ENCODE measurements at places on chromosomes 12 and 14.
A peak's percentile ranks its signal among the peaks of the same experiment; 100 is the strongest.

DNA sequence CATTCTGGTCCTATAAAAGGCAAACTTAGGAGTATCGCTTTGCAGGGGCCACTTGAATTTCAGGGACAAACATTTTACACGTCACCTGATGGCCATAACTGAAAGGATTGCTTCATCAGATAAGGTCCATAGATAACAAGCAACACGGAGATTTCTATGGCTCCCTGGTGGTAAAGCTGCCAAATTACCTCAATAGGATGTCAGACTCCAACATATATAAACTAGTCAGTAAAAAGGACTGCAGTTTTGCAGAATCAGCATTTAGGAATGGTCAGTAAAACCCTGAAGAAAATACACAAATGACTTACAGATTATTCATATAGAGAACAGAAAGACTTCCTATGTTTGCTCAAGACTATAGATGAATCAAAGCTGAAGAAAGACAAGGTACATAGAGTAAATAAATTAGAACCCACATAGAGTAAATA is 66.1 kb upstream of the GRIP1 start:
- no peak for DNase-seq

- peak; percentile 82 for DNase-seq
Measured at GRCh38 chr14:44586910-44587309, 79.8 kb upstream of the FSCB start.

DNA sequence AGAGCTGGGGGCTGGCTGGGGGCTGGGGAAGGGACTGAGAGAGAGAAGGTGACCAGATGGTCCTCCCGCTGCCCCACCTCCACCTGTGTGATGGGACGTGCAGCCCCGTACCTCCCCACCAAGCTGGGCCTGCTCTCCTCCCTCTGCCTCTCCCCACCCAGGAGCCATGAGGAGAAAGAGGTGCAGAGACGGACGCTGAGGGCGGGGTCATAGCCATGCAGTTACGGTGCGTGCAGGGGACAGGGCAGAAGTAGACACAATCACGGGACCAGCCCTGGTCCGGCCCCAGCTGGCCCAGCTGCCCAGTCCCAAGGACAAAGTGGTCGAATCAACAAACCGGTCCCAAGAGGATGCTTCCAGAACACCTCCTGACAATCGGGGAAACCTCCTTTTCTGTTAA is 33.2 kb downstream of the RFLNA start:
- DNase-seq: no peak

- no peak for DNase-seq
Measured at GRCh38 chr12:94240171-94240570, 91.8 kb downstream of the PLXNC1 start.

DNA sequence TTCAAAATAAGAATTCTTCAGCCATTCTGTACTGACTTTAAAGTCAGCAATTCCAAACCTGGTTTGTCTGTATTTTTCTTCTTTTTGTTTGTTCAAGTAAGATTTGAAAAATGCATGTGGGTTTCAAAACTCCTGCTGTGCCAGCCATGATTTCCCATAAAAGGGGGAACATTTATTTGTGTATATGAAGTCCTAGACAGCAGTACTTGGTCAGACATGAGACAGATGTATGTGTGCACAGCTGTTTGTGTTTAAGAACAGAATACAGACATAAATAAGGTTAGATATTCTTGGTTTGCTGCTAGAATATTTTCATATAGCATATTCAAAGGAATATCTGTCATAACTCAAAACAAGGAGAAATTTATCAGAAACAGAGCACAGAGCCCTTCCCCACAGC is 236.0 kb downstream of the ADAMTS20 start:
- DNase-seq: no peak

GRCh38 chr14:22772725-22773124 is 6.2 kb downstream of the OXA1L start:
- DNase-seq: no peak

GRCh38 chr14:87690076-87690613 is 302.8 kb downstream of the GALC start:
- no peak for DNase-seq

GRCh38 chr14:100779691-100780080 is 46.2 kb upstream of the MEG3 start:
- DNase-seq: no peak

DNA sequence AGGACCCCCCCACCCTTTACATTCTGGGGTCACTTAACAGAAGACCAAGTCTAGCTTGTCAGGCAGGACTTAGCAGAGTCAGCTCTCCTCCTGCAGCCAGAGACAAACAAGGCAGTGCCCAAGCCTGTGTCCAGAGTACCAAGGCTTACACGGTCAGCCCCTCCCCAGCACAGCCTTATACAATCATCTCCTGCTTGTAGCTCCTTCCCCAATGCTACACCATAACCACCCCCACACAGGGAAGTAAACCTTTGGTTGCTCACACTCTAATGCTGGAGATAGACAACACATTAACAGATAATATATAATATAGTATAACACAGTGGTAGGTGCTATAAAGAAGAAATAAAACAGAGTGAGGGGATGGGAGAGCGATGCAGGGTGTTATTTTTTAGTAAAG is 175.4 kb upstream of the PWP1 start:
- DNase-seq: no peak

- DNase-seq: no peak
Measured at GRCh38 chr14:24283796-24284460, 12.5 kb upstream of the RABGGTA start.

- no peak for DNase-seq
Measured at GRCh38 chr12:106049546-106049945, 89.2 kb downstream of the NUAK1 start.

DNA sequence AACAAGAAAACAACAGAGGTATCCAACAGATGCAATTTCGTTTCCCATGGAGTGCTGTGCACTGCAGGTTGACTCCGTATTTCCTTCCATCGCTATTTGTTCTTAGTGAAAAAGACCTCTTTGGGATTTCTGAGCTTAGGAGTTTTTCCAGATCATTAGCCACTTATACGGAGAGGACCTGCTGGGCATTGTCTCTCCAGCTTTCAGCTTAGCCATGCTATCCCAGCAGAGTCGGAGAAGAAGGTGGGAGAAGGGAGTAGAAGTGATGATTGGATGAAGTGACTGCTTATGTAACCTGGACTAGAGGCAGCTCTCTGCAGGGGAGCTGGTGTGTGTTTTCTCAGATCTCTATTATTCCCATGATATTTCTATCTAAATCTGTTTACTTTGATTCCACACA is 737.7 kb downstream of the DIO2 start:
- no peak for DNase-seq

DNA sequence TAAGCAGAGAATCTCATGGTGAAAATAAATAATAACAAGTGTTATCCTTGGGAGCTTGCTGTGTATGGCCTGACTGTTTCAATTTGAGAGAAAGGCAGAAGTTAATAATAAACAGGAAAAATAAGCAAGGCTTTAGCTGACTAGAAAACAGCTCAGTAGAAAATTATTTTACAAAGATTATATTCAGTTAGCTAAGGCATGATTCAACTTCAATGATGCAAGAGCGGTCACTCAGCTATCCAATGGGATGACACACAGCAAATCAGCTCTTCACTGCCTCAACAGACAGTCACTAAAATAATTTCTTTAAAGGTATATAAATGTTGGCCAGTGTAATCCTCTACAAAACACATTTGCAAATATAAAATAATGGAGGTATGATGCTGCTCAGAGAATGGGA is 18.6 kb downstream of the GSTZ1 start:
- DNase-seq: no peak

- peak; percentile 17 for DNase-seq
Measured at GRCh38 chr12:66279123-66279712, 23.1 kb upstream of the HELB start.

DNA sequence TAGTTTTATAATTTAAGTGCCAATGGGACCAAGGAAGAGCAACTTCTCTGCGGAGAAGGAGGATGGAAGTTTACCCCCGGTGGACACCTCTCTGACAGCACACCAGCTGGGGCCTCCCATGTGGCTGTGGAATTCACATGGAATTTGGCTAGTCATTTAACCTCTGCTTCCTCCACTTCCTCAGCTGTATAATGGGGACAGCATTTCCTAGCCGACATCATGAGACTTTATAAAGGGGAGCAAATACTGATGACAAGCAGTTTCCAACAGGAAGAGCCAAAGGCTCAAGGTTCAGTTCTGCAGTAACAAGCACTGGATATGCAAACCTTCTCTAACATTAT is 7.5 kb downstream of the DUSP6 start:
- DNase-seq: no peak

DNA sequence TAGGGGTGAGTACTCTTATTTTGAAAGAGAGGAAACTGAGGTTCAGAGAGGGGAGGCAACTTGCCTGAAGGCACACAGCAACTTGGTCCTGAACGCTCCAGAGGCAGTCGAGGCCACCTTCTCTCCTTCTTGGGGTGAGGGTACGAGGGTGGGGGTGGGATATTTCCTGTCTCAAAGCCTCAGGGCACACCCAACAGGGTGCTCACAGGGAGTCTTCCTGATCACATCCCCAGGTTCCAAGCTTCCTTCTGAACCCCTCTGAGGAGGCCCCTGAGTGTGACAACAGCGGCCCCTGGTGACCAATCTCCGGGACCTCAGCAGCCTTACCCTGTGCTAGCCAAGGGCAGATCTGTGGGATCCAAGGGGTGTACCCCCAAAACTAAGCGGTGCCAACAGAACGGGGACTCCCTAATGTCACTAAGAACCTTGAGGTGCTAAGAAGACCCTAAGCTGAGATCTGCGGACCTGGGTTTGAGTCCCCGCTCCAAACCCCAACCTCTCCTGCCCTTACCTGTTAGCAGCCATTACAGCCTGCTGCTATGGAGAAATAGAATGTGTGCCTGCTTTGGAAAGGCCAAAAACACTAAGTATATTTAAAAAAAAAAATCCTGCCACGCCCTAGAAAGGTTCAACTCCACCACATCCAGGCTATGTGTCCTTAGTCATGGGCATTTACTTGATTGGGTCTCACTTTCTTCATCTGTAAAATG is 57.9 kb downstream of the TRPV4 start:
- peak; percentile 78 for DNase-seq

GRCh38 chr12:56017181-56017580 is 3.7 kb upstream of the IKZF4 start:
- DNase-seq: no peak

- no peak for DNase-seq
Measured at GRCh38 chr12:107163413-107163812, 70.1 kb upstream of the CRY1 start.

DNA sequence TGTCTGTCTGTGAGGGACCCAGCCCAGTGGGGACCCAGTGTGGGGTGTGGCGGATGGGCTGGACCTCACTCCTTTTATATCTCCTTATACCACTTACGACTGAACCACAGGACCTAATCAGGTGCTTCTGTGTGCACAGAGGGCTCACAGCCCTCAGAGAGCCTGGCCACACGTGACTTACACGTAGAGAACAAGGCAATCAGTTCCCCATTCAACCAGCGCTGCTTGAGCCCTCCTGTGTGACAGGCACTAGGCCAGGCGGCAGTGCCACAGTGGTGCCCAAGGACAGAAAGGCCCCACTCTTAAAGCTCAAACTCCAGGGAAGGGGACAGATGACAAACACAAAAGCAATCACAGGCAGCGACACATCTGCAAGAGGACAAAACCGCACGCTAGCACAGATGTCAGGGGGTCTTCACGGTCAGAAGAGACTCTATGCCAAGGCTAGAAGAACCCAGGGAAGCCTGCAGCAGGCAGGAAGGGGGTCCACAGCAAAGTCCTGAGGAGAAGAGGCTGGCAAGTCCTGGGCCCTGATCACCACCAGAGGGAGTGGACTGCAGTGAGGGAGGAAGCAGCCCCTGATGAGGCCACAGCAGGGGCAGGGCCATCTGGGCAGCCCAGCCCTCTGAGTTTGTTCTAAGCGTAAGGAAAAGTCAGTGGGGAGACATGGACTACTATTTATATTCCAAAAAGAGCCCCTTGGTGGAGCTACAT is 39.3 kb downstream of the SETD3 start:
- DNase-seq: no peak

- no peak for DNase-seq
Measured at GRCh38 chr14:97336816-97337215, 539.6 kb downstream of the VRK1 start.

GRCh38 chr12:4331842-4332241 is 10.8 kb downstream of the TIGAR start:
- DNase-seq: no peak

GRCh38 chr14:61950340-61950739 is 188.1 kb downstream of the SNAPC1 start:
- no peak for DNase-seq

DNA sequence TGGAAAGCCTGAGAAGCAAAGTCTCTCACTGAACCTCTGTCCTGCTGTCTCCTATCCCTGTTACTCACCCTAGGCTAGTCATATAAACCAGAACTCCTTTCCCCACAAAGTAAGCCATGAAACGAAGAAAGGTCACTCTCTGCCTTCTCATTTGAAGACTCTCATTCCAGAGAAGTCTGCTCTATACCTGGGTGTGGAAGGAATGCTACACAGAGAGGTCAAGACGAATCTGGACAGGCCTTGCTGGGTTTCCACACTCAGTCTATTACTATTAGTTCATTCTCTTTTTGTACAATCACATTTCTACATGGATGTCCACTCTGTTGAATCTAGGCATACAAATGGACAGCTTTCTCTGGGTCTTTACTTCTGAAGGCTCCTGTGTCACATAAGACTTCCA is 2.4 kb upstream of the AEBP2 start:
- no peak for DNase-seq

- DNase-seq: no peak
Measured at GRCh38 chr12:20205854-20206253, 162.5 kb upstream of the PDE3A start.

GRCh38 chr14:75559451-75560222 is 18.8 kb upstream of the FLVCR2 start:
- DNase-seq: no peak

DNA sequence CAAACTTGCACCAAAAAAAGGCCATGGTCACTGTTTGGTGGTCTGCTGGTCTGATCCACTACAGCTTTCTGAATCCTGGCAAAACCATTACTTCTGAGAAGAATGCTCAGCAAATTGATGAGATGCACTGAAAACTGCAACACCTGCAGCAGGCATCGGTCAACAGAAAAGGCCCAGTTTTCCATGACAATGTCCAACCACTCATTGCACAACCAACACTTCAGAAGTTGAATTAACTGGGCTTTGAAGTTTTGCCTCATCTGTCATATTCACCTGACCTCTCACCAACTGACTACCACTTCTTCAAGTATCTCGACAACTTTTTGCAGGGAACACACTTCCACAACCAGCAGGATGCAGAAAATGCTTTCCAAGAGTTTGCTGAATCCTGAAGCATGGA is 7.0 kb upstream of the DHRS2 start:
- no peak for DNase-seq

GRCh38 chr12:131380965-131381705 is 329.8 kb upstream of the SFSWAP start:
- no peak for DNase-seq

GRCh38 chr12:12922191-12922616 is 29.8 kb downstream of the GPRC5D start:
- DNase-seq: no peak

- DNase-seq: no peak
Measured at GRCh38 chr14:35201066-35201465, 78.7 kb downstream of the PRORP start.

DNA sequence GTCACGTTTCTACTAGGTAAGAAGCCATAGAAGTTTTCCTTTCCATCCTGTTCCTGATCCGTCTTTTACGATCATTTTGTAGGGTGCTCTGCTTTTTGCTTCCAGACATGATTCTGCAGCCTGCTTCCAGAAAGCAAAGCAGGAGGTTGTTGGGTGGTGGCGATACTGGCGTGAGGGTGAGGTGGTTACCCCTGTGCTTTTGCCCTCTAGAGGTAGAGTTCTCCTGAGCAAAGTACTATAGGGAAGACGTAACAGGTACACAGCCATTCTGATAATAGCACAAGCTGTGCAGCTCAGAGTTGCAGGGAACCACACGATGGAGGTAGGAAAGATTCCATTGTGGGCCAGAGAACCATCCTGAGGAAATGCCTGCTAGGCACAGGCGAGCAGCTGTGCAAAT is 186.0 kb downstream of the PAH start:
- no peak for DNase-seq

GRCh38 chr12:53596920-53597363 is 29.2 kb downstream of the ATF7 start:
- DNase-seq: peak; percentile 43

Data from NCI-H2081 (cell line).